ENCODE measurements at places on chromosomes 3 and 15. TPM values are rescaled to one million over a fixed set of nuclear protein-coding genes. Genes with fewer than 3 reads are reported as not detected.

SLC24A5 gene
- total RNA-seq: 0.16 TPM

NME9 gene
- not detected for total RNA-seq

PXYLP1 gene
- total RNA-seq: 16.2 TPM

SCN5A gene
- 0.24 TPM for total RNA-seq

FANCD2 gene
- 3.4 TPM for total RNA-seq

ADAMTS7 gene
- 13.6 TPM for total RNA-seq

TTLL13 gene
- total RNA-seq: 0.16 TPM

UROC1 gene
- not detected for total RNA-seq
